SJCRH30 (cell line): ENCODE measurements at places on chromosomes 2 and 18. TPM values are rescaled to one million over a fixed set of nuclear protein-coding genes. Genes with fewer than 3 reads are reported as not detected.
A peak's percentile ranks its signal among the peaks of the same experiment; 100 is the strongest.

The GRHL1 gene
- total RNA-seq, result 0.48 and 0.79 TPM in 2 replicates

The SNORC gene
- 0.33 and 0.75 TPM in 2 replicates for total RNA-seq

DNA sequence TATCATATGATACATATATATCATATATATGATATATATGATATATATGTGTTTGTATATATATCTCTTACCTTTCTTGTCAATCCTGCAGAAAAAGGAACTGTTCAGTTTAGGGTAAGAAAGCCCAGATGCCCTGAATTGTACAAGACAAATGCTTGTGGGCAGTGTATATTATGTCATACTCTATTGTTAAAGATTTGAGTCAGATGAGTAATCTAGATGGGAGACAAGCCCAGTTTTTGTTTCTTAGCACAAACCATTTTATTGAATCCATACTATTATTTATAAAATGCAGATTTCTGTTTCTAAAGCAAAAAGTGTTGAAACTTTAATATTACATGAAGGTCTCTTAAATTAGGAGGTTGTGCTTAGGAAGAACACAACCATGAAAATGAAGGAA is 90.6 kb downstream of the VRK2 start:
- H3K4me3 ChIP-seq, result no peak overlapping the region
- peaks cover 10% of the 10 kb centered on the region for H3K4me1 ChIP-seq
- H3K27ac ChIP-seq, result peak overlapping the region; percentile 25
- no peaks in the 10 kb centered on the region for H3K36me3 ChIP-seq
- peak; percentile 15 for DNase-seq
- H3K27me3 ChIP-seq, result no peaks in the 10 kb centered on the region

DNA sequence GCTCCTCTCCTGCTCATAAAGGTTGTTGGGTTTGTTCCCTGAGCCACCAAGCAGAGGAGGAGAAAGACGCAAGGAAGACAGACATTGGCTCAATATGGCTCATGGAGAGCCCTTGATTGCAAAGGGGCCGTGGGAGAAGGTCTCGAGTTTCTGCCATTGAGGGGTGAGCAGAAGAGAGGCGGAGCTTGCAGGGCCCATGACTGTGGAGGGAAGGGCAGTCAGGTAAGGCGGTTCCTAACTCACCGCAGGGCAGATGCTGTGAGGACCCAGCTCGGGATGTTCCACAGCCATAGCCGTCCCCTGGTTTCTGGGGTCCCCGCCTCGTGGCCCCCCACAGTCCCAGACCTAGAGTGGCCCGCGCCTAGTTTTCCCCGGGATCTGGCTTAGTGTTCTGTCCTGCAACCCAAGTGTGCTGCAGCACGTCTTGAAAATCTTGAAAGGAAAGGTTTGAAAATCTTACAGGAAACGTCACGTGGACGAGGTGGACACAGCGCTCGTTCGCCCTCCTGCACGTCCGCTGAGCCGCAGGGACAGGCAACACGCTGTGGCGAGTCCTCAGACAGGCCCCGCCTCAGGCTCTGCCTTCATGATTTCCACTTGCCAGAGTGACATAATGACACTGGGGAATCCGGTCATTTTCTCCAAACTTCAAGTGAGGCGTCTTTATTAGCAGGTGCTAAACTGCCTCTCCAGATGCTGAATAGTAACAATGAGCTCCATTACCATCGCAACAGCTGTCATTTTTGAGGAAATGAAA is 105.5 kb upstream of the HDAC4 start:
- no peaks in the 10 kb centered on the region for H3K4me1 ChIP-seq
- no peak overlapping the region for H3K27ac ChIP-seq
- no peak overlapping the region for H3K4me3 ChIP-seq
- DNase-seq, result no peak
- peaks cover 20% of the 10 kb centered on the region for H3K27me3 ChIP-seq

GRCh38 chr2:84846741-84847142 is 34.1 kb downstream of the TRABD2A start:
- no peak overlapping the region for H3K27ac ChIP-seq
- no peak overlapping the region for H3K4me3 ChIP-seq
- no peaks in the 10 kb centered on the region for H3K36me3 ChIP-seq
- H3K4me1 ChIP-seq, result no peaks in the 10 kb centered on the region
